ENCODE measurements at places on chromosomes 2 and 18.
A peak's percentile ranks its signal among the peaks of the same experiment; 100 is the strongest.

GRCh38 chr2:8451273-8451672 lies 230.6 kb upstream of the ID2 start:
- no peak for DNase-seq

DNA sequence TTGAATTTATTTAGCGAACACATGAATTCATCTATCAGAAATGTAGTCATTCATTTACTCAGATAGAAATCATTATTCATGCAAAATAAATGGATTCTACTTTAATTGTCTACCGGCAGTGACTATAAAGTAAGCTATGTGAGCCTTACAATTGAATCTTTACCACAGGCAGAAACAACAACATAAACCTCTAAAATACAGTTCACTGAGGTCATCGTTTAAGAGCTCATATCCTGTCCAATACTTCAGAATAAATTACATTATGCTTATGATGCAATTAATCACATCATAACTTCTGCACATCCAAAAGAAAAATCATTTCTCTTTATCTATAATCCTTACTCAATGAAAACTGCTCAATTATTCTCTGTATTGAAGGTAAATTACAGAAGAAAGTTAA lies 244.7 kb downstream of the HNMT start:
- peak; percentile 53 for DNase-seq

GRCh38 chr2:205686056-205686782 lies 3.9 kb downstream of the NRP2 start:
- DNase-seq, result no peak

DNA sequence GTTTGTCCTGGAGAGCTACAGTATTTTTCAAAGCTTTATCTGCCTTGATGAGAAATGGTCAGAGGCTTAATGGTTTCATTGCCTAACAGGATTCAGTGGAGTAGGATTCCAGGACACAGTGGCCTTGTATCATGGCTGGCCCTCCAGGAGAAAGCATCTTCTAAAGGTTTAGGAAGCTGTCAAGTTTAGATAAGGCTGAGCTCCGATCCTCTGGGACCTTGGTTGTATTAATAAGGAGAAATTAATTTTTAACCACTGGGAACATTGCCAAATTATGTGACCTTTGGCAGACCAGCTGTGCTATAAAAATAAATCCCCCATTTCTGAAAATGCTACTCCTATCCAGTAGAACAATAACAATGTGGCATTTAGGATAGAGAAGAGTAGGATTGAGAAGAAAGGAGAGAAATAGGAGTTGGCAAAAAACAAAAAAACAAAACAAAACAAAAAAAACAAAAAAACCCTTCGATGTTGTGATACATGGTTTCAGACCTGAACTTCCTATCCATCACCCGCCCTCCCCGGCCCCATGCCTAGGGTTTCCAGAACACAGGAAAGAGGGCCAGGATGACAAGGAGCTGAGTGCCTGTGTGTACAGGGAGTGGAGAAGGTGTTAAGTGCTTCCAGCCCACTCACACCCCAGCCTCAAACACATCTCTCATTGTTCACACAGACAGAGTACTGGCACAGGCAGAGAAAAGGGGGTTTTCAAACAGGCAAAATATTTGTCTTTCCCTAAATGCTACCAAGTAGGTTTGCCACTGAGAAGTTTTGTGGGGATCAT lies 6.3 kb downstream of the NRP2 start:
- no peak for DNase-seq

DNA sequence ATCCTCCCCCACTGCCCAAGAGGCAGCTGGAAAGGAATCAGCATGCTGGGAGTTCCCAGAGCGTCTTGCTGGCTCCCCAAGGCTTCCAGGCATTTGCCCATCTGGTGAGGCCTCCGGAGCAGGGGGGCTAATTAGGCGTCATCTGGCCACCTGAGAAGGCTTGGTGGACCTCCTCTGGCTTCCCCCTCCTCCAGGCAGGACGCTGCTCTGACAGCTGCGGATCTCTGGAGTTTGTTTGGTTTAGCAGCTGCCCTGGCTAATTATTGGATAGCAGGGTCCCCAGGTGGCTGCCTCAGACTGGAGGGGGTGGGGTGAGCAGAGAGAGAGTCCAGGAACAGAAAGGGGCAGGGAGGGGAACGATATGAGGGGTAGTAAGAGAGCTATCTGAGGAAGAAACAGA lies 425.2 kb upstream of the MEX3C start:
- DNase-seq, result no peak

- DNase-seq, result no peak
Measured at GRCh38 chr2:101622210-101623030, 75.1 kb upstream of the MAP4K4 start.

- DNase-seq, result no peak
Measured at GRCh38 chr2:37205689-37206341, 9.5 kb downstream of the CEBPZOS start.

DNA sequence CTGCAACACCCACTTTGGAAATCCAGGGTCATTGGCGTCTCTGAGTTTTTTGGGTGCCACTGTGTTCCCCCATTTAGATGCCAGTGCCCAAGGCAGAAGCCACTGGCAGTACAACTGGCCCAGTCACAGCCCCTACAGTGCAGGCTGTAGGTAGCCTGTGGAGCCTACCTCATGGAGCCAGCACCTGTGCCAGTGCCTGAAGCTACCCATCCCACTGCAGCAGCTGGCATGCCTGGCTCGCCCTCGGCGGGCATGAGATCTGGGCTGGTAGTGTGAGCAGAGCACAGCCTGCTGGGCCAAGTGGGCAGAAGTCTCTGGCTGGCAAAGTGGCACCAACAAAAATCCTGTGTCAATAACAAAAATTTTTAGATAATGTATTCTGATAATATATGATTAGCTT lies 1111.4 kb upstream of the NXPH2 start:
- DNase-seq, result no peak

DNA sequence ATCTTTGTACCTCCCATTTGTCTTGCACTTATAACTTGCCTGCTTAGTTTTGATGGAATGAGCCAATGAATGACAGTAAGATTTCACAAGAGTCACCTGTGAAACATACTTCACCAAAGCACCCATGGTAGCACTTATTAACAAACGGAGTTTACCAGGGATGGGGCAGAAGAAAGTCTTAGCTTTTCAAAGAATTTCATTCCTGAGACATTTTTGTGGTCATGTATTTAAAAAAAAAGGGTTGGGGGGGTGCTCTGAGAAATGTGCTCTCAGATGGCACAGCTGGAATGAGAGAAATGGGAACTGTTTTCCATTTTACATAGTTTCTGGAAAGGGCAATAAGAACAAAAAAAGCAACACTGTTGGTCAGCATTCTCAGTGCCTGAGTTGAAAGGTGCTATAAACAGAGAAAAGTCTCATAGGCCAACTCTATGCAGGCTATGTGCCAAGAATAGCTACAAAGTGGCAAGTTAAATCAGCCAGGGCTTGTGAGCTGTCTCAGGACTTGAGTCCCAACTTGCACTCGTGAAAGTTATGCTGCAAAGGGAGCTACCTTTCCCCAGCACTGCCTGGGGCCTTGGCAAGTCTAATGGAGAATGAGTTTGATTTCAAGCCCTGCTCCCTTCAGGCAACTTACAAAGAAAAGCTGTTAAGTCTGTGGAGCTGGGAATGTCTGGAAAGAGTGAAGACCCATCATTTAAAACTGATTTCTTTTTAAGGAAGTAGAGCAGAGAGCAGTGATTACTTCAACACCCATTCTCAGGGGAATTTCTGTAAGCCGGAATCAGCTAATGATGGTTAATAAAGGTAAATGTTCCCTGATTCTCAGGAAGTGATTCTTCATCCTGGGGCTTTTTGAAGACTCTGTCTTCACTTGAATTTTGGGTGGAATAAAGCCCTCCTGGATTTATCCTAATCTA lies 170.6 kb downstream of the SLC8A1 start:
- DNase-seq, result peak; percentile 82

DNA sequence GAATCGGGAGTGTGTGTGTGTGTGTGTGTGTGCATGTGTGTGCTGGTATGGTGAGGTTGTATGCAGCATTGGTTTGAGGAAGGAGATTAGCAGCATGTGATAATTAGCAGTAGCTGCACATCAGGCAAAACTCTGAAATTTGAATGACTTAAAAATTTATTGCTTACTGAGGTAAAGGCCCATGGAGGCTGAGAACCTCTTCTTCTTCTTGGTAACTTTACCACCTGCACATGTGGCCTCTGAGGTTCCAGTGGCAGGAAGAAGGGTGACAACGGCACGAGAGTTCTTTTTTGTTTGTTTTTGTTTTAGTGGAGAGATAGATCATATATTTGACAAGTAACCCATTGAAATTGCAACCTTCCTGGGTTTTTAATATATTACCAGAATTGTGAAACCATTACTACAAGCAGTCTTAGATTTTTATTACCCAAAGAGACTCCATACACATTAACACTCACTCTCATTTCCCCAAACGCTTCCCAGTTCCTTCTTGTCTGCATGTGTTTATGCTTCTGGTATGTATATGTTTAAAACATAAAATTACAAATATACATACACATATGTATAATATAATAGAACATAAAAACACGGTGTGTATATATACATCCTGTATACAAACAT lies 292.1 kb downstream of the PTGR3 start:
- no peak for DNase-seq

DNA sequence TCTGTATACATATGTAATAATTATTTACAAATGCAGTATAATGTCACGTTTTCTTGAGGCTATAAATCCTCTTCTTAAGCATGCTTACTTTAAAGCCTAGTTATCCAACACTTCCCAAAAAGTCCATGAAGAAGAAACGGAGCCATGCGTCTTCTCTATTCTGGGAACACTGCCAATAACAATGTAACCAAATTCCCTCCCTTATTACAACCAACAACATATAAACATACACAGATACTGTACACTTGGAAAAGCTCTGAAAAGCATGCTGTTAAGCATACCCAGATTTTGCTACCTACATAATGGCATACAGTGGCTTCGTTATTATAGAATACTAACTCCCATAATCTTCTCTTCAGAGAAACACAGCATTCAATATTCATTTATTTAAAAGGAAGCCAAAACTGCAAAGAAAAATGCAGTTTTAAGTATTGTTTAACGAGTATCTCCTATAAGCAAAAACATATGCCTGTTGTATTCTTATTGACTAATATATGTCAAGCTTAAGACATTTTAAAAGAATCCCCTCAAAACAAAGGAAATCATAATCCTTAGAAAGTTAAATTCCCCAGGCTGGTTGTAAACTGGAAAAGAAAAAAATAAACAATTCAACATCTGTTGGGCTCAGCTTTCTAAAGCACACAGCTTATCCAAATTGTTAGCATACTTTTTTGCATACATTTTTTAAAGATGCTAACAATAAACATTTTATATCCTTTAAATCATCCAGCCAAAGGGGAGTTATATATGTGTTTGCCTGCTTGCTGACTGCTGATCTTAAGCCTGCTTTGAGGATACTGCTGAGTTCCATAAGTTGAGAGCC lies 83.4 kb downstream of the SLC25A12 start:
- no peak for DNase-seq

DNA sequence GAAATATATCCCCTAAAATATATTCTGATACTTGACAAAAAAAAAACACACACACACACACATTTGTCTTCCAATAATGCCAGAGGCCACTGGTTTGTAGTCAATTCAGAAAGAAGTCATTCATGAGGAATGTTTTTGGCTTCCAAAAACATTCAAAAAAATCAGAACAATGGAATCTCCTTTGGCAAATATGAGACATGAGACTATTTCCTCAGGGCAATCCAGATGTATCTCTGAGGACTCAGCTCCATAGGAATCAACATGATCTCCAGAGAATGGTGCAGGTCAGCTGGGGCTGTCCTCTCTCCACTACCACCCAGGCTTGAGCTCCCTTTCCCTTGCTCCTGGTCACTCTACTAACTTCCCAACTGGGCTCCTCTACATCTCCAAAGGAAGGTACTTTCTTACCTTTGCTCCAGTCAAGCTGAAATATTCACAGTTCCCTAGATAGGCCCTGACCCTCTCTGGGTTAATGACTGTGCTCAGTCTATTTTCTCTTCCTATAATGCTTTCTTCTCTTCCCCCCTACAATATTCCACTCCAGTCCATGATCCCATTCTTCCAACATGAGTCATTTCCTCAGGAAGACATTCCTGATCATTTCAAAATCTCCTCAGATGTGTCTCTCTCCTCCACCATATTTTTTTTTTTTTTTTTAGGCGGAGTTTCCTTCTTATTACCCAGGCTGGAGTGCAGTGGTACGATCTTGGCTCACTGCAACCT lies 145.3 kb downstream of the C1D start:
- peak; percentile 93 for DNase-seq
